ENCODE measurements at places on chromosomes 6 and 20. TPM values are rescaled to one million over a fixed set of nuclear protein-coding genes. Genes with fewer than 3 reads are reported as not detected.

Gene DCDC2
- 0.10 TPM for total RNA-seq

Gene HDGFL1
- not detected for total RNA-seq

Gene KLHDC3
- total RNA-seq: 30.2 TPM

Gene TP53INP2
- 7.7 TPM for total RNA-seq

Gene ZNF334
- total RNA-seq: 0.10 TPM

Gene PLTP
- total RNA-seq: 1.4 TPM

Gene DSP
- total RNA-seq: 0.94 TPM

Gene ACTL10
- 0.42 TPM for total RNA-seq

Gene PDYN
- total RNA-seq: 0.10 TPM

Gene ARMH2
- total RNA-seq: not detected

Gene SLA2
- total RNA-seq: 25.3 TPM

Gene KAT14
- 6.4 TPM for total RNA-seq

Gene C6orf15
- not detected for total RNA-seq

Gene SNAI1
- 5.8 TPM for total RNA-seq

Gene MUCL3
- total RNA-seq: not detected

Gene GSTA4
- total RNA-seq: 0.63 TPM

Gene MOCS1
- 0.63 TPM for total RNA-seq

Gene PPP1R14C
- 0.21 TPM for total RNA-seq

Gene PLEKHG1
- total RNA-seq: 12.5 TPM

Gene SERPINB1
- total RNA-seq: 127 TPM

Gene TRIM40
- 1.4 TPM for total RNA-seq

Gene TAAR2
- total RNA-seq: not detected

Gene MOG
- total RNA-seq: not detected

Gene LKAAEAR1
- 0.42 TPM for total RNA-seq

Gene SOBP
- 0.10 TPM for total RNA-seq

Gene L3MBTL3
- total RNA-seq: 41.2 TPM

Gene WFDC5
- not detected for total RNA-seq

Gene SEL1L2
- not detected for total RNA-seq

Gene CYP21A2
- not detected for total RNA-seq

Gene FAM83D
- total RNA-seq: 2.1 TPM

Gene ATXN1
- total RNA-seq: 83.4 TPM

Gene OTOR
- total RNA-seq: not detected

Gene PACRG
- 0.73 TPM for total RNA-seq

Gene SNAP91
- total RNA-seq: not detected

Gene ISM1
- 1.2 TPM for total RNA-seq

Gene NFKBIE
- 125 TPM for total RNA-seq

Gene MYH7B
- total RNA-seq: under 0.01 TPM

Gene TCF19
- total RNA-seq: 1.9 TPM

Gene LTA
- total RNA-seq: 2.5 TPM

Gene GRIK2
- total RNA-seq: not detected

Gene IL17A
- total RNA-seq: not detected

Gene BPI
- total RNA-seq: 5.5 TPM

Gene ABHD16B
- total RNA-seq: not detected

Gene CASS4
- total RNA-seq: 13.4 TPM

Gene CARMIL1
- total RNA-seq: 3.1 TPM

Gene B3GALT4
- 11.1 TPM for total RNA-seq

Gene SAPCD1
- 0.63 TPM for total RNA-seq

Gene COQ3
- 1.0 TPM for total RNA-seq

Gene POM121L2
- total RNA-seq: not detected

Gene DLGAP4
- total RNA-seq: 10.5 TPM

Gene HEY2
- 0.10 TPM for total RNA-seq

Gene DNAH8
- total RNA-seq: 0.10 TPM

Gene GGTLC1
- total RNA-seq: not detected

Gene CST5
- not detected for total RNA-seq

All from mononuclear cell (primary cell).